ENCODE measurements at places on chromosomes 7 and 10.

DNA sequence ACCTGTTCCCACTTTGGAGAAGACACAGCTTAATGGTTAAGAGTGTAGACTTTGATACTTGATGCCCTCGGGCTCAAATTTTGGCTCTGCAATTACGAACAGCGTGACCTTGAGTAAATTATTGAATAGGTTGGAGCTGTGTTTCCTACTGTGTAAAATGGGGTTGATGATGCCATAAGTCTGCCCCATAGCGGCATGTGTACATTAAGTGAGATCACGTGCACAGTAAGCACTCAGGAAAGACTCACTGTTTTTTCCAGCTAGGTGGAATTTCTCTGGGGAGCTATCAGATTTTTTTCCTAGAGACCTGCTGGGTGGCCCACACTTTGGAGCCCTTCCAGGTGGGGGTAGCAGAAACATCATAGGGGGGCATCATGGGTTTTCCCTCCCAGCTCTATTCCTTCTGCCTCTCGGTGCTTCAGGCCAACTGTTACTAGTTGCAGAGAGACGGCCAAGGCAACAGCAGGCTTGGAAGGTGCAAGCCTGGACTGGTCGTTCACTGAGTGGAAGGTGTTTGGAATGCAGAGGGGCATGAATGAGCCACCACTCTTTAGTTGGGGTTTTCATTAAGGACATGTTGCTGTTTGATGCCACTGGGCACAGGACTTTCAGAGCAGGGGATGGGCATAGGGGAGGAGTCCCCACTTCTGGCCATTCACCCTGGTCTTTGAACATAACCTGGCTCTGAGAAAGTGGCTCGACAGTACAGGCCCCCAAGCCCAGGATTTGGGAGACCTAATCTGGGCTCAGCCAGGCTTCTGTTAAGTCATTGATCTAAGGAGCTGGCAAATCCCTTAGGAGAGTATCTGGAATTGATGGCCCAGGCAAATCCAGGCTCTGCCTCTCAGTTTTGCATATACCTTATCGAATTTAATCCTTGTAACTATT lies 64.0 kb downstream of the SYPL1 start:
- DNase-seq, result no peak

GRCh38 chr7:72781631-72782030 lies 46.4 kb downstream of the TYW1B start:
- DNase-seq, result no peak

- no peak for DNase-seq
Observed at GRCh38 chr7:81682873-81683272, 87.0 kb downstream of the HGF start.

GRCh38 chr7:154575497-154575896 lies 427.4 kb downstream of the PAXIP1 start:
- no peak for DNase-seq

- no peak for DNase-seq
Observed at GRCh38 chr7:18517646-18518045, 22.1 kb downstream of the HDAC9 start.

- DNase-seq, result no peak
Observed at GRCh38 chr10:69936091-69936490, 116.6 kb upstream of the MACROH2A2 start.

DNA sequence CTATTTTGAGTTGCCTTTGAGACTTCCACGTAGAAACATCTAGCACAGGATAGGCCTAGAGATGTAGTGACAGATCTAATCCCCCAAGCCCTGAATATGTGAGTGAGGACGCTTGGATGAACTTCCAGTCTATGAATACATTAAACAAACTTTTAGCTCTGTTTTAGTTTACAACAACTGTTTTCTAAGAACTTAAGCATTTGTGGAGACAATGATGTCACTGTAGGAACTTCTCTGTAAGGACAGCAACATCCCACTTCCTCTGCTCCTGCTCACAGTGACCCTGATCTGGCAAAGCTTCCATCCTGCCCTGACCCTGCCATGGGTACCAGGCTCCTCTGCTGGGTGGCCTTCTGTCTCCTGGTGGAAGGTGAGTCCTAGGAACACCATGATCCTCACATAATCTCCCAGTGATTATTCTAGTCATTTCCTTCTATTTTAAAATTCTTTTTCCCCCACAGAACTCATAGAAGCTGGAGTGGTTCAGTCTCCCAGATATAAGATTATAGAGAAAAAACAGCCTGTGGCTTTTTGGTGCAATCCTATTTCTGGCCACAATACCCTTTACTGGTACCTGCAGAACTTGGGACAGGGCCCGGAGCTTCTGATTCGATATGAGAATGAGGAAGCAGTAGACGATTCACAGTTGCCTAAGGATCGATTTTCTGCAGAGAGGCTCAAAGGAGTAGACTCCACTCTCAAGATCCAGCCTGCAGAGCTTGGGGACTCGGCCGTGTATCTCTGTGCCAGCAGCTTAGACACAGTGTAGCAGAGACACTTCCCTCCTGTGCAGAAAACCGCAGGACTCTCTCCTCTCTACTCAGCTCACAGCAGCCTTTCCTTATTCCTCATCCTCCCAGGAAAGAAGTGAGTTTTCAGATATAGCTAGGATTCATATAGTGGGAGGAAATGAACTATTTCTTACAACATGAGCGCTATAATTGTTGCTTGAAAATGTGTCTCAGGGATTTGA lies 194.4 kb upstream of the PRSS1 start:
- no peak for DNase-seq

DNA sequence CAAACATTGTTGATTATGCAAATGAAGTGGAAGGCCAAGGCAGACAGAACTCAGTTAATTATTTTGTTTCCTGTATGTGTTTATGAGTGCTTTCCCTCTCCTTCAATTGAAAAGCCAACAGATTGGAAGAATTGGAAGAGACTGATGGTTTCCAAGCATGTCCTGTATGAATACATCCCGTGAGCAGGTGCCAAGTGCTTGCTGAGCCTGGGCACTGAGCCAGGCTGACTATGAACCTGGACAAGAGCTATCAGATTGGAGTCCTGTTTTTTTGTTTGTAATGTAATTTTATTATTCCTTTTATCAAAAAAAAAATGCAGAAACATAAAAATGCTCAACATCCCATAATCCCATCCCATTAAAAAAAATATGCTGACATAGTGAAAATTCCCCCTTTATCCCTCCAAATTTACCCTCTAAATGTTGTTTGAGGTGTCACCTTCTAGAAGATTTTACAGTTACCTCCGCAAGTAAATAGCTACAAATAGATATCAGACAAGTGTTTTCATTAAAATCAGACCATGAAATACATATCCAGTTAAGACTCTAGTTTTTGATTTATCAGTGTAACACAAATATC lies 449.5 kb downstream of the GRID1 start:
- DNase-seq, result no peak

GRCh38 chr7:40470091-40470592 lies 335.3 kb downstream of the SUGCT start:
- DNase-seq, result peak; percentile 18

- no peak for DNase-seq
Observed at GRCh38 chr10:31642281-31642680, 286.4 kb downstream of the ARHGAP12 start.

DNA sequence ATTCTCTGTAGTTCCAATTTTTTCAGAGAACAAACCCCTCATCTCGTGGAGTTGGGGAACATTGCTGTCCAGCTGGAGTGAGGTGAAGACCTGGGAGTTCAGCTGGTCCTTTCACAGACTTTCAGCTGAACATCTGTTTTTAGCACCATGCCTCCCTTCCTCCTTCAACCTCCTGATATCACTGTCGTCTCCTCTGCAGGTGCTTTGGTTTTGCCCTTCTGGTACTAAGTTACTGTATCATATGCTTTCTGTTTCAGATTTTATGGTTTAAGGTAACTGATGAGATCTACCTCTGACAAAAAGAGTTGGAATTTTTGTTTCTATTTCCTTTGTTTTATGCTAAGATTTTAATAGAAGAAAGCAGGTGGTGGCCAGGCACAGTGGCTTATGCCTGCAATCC lies 102.9 kb downstream of the ZNF438 start:
- DNase-seq, result no peak

- no peak for DNase-seq
Observed at GRCh38 chr10:88913788-88914187, 33.7 kb downstream of the STAMBPL1 start.

- no peak for DNase-seq
Observed at GRCh38 chr10:127175357-127176110, 20.9 kb downstream of the INSYN2A start.

GRCh38 chr10:52466464-52466863 lies 152.4 kb downstream of the DKK1 start:
- no peak for DNase-seq

DNA sequence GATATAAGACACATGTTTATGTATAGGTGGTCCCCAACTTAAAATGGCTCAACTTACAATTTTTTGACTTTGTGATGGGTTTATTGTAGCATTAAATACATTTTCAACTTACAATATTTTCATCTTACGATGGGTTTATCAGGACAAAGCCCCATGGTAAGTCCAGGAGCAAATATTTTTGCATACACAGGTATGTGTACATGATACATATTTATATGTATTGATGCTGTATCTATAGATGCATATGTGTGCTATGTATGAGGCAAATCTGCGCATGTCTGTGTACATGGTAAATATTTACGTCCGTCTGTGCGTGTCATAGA lies 664 bp upstream of the UBE3C start:
- no peak for DNase-seq

DNA sequence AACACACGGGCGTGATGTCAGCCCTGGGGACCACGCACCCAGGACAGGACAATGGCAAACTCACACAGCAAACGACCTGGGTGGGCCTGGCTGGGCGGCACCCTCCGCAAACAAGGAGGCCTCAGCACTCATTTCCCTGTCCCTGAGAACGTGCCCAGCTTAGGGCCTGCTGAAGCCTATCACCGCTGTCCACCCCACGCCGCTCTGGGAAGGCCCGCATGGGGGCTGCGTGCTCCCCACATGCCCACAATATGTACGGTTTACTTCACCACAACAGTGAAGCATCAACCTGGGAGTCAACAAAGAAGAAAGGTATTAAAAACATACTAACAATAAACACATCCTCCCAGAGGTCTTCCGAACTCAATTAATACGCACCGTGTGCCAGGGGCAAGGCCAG lies 12.2 kb downstream of the MAD1L1 start:
- DNase-seq, result no peak

- no peak for DNase-seq
Observed at GRCh38 chr10:15469111-15469510, 98.0 kb upstream of the FAM171A1 start.

All from HT1080 (cell line).